ENCODE measurements at places on chromosomes 13 and 19.
A peak's percentile ranks its signal among the peaks of the same experiment; 100 is the strongest.

DNA sequence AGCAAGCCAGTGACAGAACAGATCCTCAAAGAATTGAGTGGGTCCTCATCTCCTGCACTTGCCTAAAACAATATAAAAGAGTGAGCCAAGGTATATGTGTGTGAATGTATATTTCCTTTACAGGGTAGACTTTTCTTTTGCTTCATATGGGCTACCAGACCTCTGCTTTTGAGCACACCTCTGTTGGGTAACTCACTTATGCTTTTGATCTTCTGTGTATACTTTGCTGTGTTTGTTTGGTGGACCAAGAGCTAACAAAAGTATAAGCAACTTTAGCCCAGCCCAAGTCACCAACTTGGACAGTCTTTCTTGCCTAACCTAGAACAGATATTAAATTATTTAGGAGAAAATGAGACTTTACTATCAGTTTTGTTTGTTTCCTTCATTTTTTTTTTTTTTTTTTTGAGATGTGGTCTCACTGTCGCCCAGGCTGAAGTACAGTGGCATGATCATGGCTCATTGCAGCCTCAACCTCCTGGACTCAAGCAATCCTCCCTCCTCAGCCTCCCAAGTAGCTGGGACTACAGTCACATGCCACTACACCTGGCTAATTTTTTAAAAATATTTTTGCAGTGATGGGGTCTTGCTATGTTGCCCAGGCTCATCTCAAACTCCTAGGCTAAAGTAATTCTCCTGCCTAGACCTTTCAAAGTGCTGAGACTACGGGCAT lies 513.1 kb downstream of the DCT start:
- no peak for DNase-seq

DNA sequence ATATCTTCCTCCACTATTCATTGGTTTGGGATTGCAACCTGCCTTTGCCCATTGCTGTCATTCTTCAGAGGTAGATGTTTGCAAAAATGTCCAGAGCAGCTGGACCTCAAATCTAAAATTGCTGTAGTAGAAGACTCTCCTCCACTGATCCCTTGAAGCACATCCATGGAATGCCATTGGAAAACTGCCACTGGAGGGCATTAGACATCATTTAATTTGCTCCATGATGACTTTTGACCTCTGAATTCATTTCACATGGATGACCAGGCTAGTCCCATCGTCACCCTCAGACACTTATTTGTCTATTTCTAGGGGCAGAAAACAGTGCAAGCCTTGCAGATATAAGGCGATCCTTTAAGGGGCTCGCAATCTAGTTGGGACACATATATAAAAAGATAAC lies 33.9 kb upstream of the FLT1 start:
- no peak for DNase-seq

- DNase-seq = no peak
Observed at GRCh38 chr13:106425661-106426060, 109.8 kb downstream of the EFNB2 start.

GRCh38 chr19:13869281-13869680 lies 7.7 kb upstream of the NANOS3 start:
- no peak for DNase-seq

GRCh38 chr13:40480012-40480914 lies 186.2 kb downstream of the FOXO1 start:
- DNase-seq = no peak

- DNase-seq = no peak
Observed at GRCh38 chr13:101025519-101025918, 350.9 kb upstream of the TMTC4 start.

- no peak for DNase-seq
Observed at GRCh38 chr19:38596057-38596981, 21.4 kb downstream of the MAP4K1 start.

DNA sequence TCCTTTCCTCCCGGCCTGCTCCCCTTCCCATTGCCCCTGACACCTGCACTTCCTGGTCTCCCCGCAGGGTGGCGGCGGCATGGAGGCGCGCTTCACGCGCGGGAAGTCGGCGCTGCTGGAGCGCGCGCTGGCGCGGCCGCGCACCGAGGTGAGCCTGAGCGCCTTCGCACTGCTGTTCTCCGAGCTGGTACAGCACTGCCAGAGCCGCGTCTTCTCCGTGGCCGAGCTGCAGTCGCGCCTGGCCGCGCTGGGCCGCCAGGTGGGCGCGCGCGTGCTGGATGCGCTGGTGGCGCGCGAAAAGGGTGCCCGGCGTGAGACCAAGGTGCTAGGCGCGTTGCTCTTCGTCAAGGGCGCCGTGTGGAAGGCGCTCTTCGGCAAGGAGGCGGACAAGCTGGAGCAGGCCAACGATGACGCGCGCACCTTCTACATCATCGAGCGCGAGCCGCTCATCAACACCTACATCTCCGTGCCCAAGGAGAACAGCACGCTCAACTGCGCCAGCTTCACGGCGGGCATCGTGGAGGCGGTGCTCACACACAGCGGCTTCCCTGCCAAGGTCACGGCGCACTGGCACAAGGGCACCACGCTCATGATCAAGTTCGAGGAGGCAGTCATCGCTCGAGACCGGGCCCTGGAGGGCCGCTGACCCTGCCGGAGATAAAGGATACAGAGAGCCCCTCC lies 1.7 kb downstream of the TRAPPC5 start:
- DNase-seq = peak; percentile 17

GRCh38 chr13:109874484-109875454 lies 88.4 kb upstream of the IRS2 start:
- DNase-seq = peak; percentile 88

DNA sequence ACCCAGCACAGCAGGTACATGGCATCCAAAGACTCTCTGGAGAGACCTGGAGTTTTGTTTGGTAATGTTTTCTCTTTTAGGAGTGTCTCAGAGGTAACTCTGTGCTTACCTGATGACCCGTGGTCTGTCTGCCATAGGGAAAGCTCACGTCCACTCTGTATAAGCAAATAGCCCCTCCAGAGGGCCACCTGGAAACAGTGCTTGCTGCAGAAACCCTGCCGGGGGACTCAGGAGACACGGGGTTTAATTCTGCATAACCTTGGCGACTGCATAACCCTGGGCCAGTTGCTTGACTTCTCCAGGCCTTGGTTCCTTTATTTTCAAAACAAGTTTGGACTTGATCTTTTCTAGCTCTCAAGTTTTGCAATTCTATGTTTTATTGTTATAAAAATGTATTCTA lies 187.2 kb upstream of the SOX1 start:
- no peak for DNase-seq

DNA sequence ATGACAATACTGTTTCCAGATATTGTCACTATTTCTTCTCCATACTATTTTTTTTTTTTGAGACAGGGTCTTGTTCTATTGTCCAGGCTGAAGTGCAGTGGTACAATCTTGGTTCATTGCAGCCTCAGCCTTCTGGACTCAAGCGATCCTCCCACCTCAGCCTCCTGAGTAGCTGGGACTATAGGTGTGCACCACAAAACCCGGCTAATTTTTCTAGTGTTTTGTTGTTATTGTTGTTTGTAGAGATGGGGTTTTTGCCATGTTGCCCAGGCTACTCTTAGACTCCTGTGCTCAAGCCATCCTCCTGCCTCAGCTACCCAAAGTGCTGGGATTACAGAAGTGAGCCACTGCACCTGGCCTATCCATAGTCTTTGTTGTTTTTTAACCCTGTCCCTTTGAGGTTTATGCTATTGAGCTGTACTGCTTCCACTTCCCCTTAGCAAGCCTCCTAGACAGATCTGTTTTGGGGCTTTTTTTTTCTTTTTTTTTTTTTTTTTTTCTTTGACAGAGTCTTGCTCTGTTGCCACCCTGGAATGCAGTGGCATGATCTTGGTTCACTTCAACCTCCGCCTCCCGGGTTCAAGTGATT lies 27.6 kb upstream of the MAP3K10 start:
- no peak for DNase-seq

DNA sequence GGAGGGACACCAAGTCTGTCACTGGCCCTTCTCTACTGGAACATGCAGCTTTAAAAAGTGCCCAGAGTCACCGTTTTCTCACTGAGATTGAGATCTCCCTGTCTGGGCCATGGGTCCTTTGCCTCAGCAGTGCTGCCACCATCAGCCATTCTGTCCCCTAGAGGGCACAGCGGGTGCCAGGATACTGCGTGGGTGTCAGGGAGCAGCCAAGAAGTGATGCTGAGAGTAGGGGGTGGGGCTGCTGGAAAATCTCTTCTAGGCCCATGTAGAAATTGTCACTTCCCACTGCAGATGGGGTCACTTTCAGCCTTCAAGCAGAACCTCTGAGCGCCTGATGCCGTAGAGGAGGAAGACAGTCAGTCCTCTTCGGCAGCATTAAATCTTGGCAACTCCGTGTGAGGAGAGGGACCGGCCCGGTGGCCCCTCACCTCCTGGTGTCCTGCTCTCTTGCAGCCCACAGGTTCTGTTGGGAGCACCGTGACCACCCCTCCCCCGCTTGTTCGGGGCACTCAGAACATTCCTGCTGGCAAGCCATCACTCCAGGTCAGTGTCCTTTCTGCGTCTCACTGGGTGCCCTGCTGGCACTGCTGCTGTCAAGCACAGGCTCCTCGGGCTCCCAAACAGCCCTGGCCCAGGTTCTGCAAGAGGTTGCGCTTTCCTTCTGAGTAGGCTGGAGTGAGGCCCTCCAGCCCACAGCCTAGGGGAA lies 21.4 kb downstream of the TSSK6 start:
- no peak for DNase-seq

GRCh38 chr19:4376671-4376990 lies 23.7 kb downstream of the SH3GL1 start:
- no peak for DNase-seq

- peak; percentile 99 for DNase-seq
Observed at GRCh38 chr19:9945319-9945966, 9.1 kb upstream of the OLFM2 start.

DNA sequence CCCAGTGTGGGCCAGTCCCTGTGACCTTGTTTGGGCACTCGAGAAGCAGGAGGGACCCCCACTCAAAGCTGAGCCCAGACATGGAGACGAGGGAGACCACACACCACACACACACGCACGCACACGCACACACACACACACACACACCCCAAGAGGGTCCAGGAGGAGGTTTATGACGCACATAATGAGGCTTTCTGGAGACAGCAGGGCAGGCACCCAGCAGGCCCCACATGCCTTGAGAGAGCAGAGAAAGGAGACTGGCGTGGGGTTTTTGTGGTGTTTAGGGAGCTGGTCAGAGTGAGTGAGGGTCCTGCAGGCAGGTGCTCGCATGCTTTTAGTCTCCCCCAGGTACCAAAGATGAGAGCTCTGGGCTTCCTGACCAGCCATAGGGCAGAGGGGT lies 42.4 kb downstream of the GPR12 start:
- no peak for DNase-seq

DNA sequence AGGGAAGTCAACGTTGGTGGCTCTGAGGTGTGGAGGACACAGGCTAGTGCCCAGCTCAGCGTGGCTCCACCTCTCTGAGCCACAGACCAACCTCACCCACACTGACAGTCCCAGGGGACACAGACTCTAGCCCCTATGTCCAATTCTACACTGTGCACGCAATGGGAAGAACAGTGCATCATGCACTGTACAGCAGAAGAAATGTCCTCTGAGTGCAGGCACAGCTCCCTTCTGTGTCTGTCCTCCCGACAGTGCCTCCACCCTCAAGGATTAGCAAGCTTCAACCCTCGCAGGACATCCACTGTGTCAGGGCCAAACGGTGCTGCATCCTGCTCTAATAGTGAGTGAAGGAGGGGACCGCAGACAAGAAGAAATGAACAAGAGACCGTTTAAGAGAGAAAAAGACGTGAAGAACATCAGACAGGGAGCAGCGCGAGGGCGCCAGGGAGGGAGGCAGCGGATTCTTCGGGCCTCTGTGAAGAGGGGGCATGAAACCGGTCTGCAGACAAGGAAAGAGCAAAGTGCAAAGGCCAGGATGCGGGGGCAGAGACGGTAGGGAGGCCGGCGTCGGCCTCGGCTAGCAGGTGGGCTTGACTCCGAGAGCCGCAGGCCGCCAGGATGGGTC lies 681 bp downstream of the ZNF837 start:
- no peak for DNase-seq

DNA sequence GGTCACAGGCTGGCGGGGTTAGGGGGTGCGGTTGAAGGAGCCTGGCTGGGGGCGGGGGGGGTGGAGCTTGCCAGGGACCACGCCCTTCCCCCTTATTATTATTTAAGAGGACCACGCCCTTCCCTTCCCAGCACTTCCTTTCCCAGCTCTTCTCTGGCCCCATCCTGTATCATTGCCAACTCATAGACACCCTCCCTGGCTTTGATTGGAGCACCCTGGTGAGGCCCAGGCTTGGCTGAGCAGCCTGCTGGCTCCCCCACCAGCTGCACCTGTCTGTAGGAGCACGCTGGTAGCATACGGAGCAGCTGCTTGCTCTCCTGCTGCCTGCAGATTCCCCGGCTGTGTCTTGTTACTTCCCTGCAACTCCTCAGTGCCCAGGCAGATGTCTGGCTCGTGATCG lies 62.5 kb upstream of the PDX1 start:
- DNase-seq = no peak

GRCh38 chr19:10417541-10418234 lies 2.6 kb upstream of the PDE4A start:
- no peak for DNase-seq

- DNase-seq = no peak
Observed at GRCh38 chr13:100917011-100917410, 242.4 kb upstream of the TMTC4 start.

- DNase-seq = no peak
Observed at GRCh38 chr19:35219008-35219407, 9.5 kb downstream of the FAM187B start.
